CD8-positive, alpha-beta T cell (primary cell): ENCODE measurements at places on chromosomes 2 and 18.

- no peak for DNase-seq
Measured at GRCh38 chr2:39990335-39990900, 211.4 kb upstream of the THUMPD2 start.

- DNase-seq = no peak
Measured at GRCh38 chr2:235719146-235719942, 225.5 kb downstream of the AGAP1 start.

GRCh38 chr2:11543337-11544216, 9.7 kb downstream of the GREB1 start:
- no peak for DNase-seq

- DNase-seq = no peak
Measured at GRCh38 chr2:131425231-131425941, 50.5 kb upstream of the TUBA3D start.

DNA sequence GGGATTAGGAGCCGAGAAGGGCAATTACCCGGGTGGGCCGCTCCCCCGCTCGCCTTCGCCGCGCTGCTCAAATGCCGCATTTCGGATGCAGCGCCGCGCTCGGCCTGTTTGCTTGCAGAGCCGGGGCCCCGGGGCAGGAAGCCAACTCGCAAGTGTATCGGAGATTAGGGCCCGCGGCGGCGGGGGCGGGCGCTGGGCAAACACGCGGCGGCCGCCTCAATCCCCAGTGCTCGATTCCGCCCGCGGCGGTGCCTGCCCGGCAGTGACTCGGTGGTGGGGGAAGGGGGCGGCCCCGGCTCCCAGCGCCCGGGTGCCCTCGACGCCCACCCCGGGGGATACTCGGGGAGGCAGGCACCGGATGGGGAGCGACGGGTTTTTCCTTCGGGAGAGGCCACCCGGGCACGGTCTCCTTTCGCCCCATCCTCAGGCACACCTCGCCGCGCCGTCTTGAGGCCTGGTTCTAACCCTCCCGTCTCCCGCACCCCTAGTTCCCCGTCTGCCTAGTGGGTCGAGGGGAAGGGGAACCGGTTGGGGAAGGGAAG, 26.6 kb upstream of the NOTO start:
- peak; percentile 82 for DNase-seq

- DNase-seq = no peak
Measured at GRCh38 chr2:54083445-54083844, 32.0 kb upstream of the ACYP2 start.

- no peak for DNase-seq
Measured at GRCh38 chr18:57009844-57010243, 137.0 kb upstream of the BOD1L2 start.

DNA sequence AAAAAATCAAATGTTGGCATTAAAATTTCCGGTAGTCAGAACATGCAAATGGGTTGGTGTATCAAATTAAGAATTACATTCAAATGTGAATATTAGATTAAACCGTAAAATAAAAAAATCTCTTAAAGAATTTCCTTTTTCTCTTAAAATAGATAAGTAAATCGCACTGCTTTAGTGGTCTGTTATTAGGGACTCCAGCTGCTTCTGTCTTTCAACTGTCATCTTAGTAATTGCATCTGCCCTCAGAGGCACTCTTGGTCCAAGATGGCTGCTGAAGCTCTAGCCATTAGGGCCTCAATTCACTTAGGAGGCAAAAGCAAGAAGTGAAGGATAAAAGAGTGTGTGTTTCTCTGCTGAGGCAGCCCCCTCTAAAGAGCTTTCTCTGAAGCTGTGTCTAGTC, 132.4 kb downstream of the MGAT5 start:
- no peak for DNase-seq

DNA sequence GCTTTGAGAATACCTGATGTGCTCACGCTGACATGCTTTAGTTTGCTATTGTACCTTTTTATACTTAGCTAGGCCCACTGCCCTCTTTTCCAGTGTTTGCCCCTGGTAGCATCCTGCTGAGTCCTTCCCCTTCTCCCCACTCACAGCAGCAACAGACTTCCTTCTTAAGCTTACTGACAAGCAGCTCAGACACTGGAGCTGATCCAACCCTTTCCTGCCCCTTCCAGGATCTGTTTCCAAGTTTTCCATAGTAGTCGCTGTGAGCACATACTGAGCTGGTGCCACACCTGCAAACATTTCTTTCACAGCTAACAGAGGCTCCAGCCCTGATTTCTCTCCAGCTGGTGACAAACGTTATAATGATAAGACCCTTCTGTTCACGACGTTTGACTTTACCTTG, 991.4 kb upstream of the CELF4 start:
- DNase-seq = no peak

DNA sequence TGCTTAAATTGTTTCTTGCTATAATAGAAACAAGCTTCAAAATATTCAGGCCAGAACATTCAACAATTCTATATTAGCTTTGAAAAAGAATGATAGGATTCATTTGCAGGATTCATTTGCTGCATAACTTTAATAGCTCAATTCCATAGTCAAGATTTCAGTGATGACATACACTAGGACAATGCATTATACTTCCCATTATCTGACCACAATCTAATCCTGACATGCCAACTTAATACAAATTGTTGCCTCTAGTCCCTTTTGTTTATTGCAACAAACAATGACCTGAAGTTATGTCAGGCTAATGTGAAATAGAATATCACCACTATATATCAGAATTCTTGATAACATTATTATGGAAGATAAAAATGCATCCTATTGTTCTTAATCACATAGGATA, 169.4 kb downstream of the DNAH7 start:
- no peak for DNase-seq

GRCh38 chr2:169476459-169476858, 2.8 kb upstream of the BBS5 start:
- DNase-seq = no peak

DNA sequence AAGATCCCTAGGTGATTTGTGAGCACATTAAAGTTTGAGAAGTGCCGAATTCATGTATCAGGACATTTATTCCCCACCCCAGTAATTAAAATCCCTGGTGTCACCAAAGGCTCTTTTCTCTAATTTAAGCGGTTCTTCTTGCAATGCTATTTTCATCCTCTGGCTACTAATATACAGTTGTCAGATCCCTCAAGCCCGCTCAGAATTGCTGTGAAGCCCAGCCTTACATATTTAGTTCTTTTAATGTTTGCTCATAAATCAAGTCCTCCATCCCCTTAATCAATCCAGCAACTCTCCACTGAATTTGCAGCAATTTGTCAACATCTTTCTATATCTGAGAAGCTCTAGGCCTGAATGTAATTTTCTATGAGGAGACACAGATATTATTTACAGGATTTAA, 437.9 kb downstream of the PIK3C3 start:
- no peak for DNase-seq

- DNase-seq = no peak
Measured at GRCh38 chr2:71474116-71474743, 20.9 kb downstream of the DYSF start.

GRCh38 chr18:907885-908757, 3.5 kb downstream of the ADCYAP1 start:
- DNase-seq = no peak

- no peak for DNase-seq
Measured at GRCh38 chr2:119958670-119959268, 54.1 kb upstream of the EPB41L5 start.

GRCh38 chr2:80078290-80079036, 226.1 kb downstream of the LRRTM1 start:
- no peak for DNase-seq

DNA sequence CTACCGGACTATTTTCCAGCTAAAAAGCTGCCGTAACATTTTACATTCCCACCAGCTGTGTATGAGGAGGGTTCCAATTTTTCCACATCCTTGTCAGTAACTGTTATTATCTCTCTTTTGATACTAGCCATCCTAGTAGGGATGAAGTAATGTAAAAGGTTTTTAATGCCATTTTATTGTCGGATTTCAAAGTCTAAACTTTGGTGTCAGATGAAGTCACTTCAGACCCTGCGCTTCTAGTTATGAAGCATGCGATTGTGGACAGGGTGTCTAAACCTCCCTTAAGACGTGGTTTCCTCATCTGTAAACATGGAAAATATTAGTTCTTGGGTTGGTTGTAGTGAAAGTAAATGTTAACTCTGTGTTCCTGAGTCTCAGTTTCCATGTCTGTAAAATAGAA, 4.7 kb downstream of the DGKD start:
- no peak for DNase-seq

GRCh38 chr2:156459720-156460119, 23.5 kb downstream of the GPD2 start:
- DNase-seq = no peak
